ENCODE measurements at places on chromosomes 3 and 15.

- no peak for DNase-seq
These were observed 194.5 kb upstream of the HES1 start for GRCh38 chr3:193941486-193941885.

GRCh38 chr3:42678447-42678846 is 6.9 kb upstream of the KLHL40 start:
- DNase-seq, result no peak

- no peak for DNase-seq
These were observed 21.1 kb downstream of the MAPK6 start for GRCh38 chr15:52039925-52040781.

- no peak for DNase-seq
These were observed 82.0 kb upstream of the ATP11B start for GRCh38 chr3:182711261-182711683.

DNA sequence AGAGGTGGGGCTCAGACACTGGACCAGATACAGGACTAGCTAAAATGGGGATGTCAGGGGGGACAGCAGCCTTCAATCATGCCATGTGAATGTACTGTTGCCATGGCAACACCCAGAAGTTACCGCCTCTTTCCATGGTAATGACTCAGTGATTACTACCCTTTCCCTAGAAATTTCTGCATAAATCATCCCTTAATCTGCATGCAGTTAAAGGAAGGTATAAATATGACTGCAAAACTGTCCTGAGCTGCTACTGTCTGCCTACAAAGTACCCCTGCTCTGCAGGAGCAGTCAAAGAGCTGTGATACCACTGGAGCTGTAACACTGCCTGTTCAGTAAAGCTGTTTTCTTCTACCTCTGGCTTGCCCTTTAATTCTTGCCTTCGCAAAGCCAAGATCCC is 168.2 kb downstream of the PEAK1 start:
- no peak for DNase-seq

- DNase-seq, result no peak
These were observed 19.5 kb downstream of the PLXNB1 start for GRCh38 chr3:48410205-48411040.

DNA sequence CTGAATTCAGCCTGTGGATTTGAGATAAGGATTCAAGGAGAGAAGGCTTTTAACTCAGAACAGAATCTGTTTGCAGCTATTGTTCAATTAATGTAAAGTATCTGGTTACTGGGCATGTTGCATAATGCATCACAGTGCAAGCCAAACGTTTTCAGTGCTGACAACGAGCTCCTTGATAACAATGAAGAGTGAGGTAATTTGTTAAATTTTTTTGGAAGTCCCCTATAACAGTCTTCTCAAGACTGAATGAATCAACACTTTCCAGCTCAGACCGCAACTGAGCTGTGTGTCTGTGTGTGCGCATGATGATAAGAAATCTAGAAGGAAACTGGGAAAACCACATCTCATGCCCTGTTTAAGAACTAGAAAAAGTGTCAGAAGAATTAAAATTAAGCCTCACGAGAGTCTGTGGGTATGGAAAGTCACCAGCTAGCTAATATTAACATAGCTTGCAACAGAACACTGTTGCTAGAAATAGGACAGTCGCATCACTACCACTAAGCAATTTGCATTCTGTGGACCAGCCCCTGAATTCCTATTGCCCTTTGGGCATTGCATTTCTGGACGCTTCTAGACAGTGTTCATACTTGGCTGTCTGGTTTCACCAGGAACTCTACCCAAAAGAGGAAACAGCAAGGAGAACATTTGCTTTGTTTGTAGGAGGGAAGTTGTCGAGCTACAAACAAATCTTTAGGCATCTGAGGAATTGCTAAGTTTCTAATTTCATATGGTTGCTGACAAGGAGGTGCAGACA is 43.7 kb upstream of the ATP2C1 start:
- DNase-seq, result peak; percentile 26

- no peak for DNase-seq
These were observed 11.4 kb upstream of the CAND2 start for GRCh38 chr3:12785096-12785495.

All from urinary bladder (tissue), 4 donors.